ENCODE measurements at places on chromosomes 6 and 20.

GRCh38 chr6:17096652-17097051, 5.2 kb upstream of the STMND1 start:
- no peak for DNase-seq

DNA sequence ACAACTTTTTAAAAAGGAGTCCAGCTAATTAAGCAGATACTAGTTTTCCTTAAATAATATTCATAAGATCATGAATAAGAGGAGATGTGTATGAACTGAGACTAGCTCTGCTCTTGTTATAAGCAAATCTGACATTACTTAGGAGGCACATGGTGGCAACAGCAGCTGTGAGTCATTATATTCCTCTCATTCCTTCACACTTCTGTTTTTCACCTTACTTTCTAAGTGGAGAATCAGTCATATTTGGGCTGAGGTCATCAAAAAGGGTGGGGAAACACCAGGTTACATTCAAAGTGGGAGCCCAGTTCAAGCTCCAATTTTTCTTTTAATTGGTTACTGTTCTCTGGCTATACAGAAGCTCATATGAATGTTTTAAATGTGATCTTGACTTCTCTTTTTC, 6.0 kb upstream of the RIPPLY2 start:
- DNase-seq: no peak

DNA sequence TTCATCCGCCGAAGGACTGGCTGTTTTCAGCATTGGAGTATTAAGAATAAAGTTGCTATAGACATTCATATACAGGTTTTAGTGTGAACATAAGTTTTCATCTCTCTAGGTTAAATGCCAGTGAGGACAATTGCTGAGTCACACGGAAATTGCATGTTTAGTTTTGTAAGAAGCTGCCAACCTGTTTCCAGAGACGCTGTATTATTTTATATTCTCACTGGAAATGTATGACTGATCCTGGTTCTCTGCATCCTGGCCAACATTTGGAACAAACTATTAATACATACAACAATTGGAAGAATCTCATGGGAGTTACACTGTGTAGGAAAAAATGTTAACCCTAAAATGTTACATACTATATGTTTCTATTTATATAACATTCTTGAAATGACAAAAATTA, 16.7 kb upstream of the TGM6 start:
- DNase-seq: no peak

DNA sequence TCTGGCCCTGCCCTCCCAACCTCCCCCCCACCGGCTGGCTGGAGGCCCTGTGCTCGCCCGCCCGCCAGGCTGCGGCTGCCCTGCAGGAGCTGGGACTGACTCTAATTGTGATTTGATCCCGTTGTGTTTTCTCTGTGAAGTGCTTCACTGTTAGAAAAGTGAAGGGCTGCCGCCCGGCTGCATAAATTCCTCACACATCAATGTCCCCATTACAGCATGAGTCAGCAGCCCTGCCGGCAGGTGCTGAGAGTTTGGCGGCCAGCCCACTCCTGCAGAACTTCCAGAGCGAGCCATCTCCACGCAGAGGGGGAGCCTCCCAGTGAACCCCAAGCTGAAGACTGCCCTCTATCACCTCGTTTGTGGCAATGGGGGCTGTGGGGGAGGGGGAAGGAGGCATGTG, 137.9 kb downstream of the DLL1 start:
- no peak for DNase-seq

DNA sequence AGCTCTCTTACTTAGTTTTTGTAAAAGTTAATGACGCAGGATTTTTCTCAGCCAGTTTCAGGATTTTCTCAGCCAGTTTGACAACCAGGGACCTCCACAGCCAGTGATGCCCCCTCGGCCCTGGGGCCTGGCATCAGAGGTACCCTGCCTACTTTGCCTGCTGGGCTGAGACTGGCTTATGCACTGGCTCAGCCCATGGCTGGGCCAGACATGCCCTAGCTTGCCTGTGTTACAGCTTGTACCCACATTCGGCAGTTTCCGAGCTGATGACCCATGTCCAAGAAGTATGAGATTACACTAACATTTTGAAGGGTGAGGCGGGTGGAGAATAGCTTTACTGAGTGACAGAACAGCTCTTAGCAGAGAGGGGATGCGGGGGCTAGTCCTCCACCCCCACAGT, 406.1 kb upstream of the HSF2 start:
- DNase-seq: no peak

- DNase-seq: no peak
Measured at GRCh38 chr6:43630980-43631619, 2.0 kb upstream of the GTPBP2 start.

- DNase-seq: no peak
Measured at GRCh38 chr20:50901301-50901700, 29.9 kb downstream of the ADNP start.

DNA sequence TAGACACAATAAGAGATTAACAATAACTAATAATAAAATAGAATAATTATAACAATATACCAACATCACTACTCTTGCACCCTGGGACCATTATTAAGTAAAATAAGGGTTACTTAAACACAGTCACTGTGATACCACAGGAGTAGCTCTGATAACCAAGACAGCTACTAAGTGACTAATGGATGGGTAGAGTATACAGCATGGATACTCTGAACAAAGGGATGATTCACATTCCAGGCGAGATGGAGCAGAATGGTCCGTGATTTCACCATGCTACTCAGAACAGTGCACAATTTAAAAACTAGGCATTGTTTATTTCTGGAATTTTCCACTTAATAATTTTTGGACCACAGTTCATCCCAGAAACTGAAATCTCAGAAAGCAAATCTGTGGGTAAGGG, 80.0 kb upstream of the FUT9 start:
- no peak for DNase-seq

GRCh38 chr6:27889275-27889627, 22.9 kb downstream of the OR2B2 start:
- DNase-seq: no peak

- no peak for DNase-seq
Measured at GRCh38 chr6:90036963-90037362, 142.7 kb downstream of the GJA10 start.

DNA sequence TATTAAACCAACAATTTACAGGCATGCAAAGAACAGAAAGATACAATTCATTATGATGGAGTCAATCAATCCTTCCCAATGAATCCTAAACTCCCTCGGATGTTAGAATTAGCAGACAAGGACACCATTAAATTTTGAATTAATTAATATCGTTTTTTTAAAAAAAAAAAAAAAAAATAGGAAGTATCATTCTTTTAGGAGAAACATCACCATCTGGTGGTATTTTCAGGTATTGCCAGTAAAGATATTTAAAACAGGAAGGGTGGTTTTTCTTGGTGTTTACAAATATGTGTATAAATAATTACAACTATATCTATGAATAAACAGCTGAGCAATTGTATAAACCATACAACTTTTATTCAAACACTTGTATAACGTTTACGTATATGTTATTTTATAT, 564.4 kb downstream of the HAO1 start:
- DNase-seq: no peak

GRCh38 chr6:47168180-47168579, 126.0 kb upstream of the ADGRF1 start:
- DNase-seq: no peak

DNA sequence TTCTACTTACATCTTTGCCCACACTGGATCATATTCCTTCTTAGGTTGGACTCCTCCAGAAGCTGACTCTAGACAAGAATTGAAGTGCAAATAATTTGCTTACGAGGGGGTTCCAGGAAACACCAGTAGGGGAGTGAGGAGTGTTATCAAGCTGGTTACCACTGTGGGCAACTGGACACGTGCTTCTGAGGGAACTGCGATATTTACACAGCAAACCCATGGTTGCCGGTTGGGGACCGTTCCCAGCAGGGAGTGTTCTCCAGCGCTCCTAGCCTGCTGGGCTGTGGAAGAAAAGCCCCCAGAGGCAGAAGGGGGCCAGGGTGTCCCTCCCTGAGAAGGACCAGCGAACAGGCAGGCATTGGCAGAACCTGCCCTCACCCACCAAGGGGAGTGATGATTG, 21.7 kb downstream of the MDFI start:
- DNase-seq: no peak

DNA sequence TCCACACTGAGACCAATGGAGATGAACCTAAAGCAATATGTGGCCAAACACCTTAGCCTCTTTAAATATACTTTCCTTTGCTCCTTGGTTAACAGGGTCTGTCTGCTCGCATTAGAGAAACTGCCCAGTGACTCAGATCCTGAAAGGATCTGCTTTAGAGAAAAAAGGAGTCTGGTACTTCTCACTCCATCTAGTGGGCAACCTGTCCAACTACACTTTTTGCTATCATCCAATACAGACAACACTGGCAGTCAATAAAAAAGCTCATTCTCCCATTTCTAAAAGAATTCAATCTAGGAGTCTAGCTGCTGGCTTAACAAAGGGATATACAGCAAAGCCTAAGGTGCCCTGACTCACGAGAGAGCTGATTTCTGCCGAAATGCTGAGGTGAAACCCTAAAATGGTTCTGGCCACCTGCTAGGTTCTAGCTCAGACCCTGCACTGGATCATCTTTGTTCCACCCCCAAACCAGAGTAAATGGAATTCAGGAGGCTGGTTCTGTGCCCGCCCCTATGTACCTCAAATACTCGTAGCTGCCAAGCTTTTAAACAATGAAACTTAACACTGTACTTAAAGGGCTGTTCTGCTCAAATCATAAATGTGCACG, 11.5 kb downstream of the GNL1 start:
- DNase-seq: no peak

- DNase-seq: no peak
Measured at GRCh38 chr20:7924692-7925091, 15.6 kb downstream of the HAO1 start.

GRCh38 chr20:3248167-3248992, 9.4 kb upstream of the SLC4A11 start:
- DNase-seq: no peak

DNA sequence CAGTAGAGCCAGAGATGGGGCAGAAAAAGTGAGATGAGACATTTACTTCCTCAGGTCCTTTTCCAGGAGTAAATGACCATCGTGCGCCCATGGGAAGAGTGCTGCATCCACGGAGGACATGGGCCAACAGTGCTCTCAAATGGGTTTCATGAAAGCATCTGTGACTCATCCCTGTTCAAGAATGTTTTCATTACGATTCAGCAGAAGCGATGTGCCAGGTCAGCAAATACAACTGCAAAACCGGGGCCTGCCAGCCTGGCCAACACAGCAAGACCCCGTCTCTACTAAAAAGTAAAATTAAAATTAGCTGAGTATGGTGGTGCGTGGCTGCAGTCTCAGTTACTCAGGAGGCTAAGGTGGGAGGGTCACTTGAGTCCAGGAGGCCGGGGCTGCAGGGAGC, 125.1 kb downstream of the LY86 start:
- no peak for DNase-seq

- no peak for DNase-seq
Measured at GRCh38 chr6:55176958-55177357, 2.6 kb downstream of the HCRTR2 start.

- DNase-seq: peak; percentile 53
Measured at GRCh38 chr6:6918216-6918983, 189.4 kb upstream of the RREB1 start.

DNA sequence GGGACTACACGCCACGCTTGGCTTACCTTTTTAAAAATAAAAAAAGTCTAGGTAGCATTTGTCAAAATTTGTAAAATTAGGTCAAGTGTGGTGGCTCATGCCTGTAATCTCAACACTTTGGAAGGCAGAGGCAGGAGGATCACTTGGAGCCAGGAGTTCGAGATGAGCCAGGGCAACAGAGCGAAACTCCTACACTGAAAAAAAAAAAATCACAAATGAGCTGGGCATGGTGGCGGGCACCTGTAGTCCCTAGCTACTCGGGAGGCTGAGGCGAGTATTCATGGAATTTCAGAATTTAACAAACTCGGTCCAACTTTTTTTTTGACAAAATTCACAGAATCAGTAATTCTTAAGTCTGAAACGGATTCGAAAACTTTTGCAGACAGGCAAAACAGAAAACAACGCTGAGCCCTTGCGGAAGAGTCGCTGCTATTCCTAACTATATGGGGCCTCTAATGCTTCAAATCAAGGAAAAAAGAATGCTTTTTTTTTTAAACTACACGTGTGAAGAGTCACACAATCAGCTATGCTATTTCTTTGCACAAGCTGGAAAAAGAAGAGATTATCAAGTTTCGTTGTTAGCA, 62.9 kb downstream of the GTF2H5 start:
- no peak for DNase-seq

- DNase-seq: no peak
Measured at GRCh38 chr6:26195376-26195923, 108.2 kb downstream of the HFE start.

- DNase-seq: no peak
Measured at GRCh38 chr20:49326026-49326425, 48.2 kb upstream of the ZNFX1 start.

GRCh38 chr20:24366336-24367004, 103.0 kb upstream of the SYNDIG1 start:
- DNase-seq: no peak

All from stimulated activated CD4-positive, alpha-beta T cell treated with anti-CD3 and anti-CD28 coated beads, Interleukin-1b, Interleukin-23, amount 100 ng/mL, for 1 hour (primary cell).